ENCODE measurements at places on chromosomes 1 and 21.

- DNase-seq = no peak
Observed at GRCh38 chr21:38925923-38926322, 120.2 kb downstream of the ETS2 start.

- no peak for DNase-seq
Observed at GRCh38 chr1:213050745-213051126, 305 bp upstream of the RPS6KC1 start.

DNA sequence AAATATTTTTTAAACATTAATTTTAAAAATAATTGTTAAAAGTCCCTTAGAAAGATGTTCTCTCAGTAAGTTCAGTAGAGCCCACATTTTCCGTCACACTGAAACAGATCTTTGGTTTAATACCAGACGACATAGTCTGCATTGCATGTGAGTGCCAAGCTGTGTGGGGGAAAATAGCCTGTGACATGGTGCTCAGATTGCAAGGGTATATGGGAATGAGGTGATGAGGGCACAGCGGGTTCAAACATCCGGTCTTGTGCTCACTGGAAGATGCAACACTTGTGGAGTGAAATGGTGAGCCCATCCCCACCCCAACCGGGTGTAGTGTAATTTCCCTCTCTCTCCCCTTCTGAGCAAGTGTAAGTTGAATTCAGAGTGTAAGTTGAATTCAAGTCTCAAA is 114.3 kb downstream of the PEX14 start:
- DNase-seq = no peak

GRCh38 chr1:231020139-231020601 is 19.9 kb downstream of the FAM89A start:
- no peak for DNase-seq

DNA sequence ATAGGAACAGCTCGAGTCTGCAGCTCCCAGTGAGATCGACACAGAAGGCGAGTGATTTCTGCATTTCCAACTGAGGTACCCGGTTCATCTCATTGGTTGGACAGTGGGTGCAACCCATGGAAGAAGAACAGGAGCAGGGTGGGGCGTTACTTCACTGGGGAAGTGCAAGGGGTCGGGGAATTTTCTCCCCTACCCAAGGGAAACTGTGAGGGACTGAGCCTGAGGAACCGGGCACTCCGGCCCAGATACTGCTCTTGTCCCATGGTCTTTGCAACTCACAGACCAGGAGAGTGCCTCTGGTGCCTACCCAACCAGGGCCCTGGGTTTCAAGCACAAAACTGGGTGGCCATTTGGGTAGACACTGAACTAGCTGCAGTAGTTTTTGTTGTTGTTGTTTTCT is 307.1 kb downstream of the AMY1C start:
- DNase-seq = no peak

- DNase-seq = no peak
Observed at GRCh38 chr21:45154511-45155508, 80.4 kb downstream of the ADARB1 start.

GRCh38 chr1:15201849-15202551 is 45.0 kb upstream of the FHAD1 start:
- DNase-seq = no peak

GRCh38 chr1:16173447-16174260 is 17.8 kb upstream of the EPHA2 start:
- no peak for DNase-seq

GRCh38 chr1:51642739-51643142 is 25.8 kb downstream of the OSBPL9 start:
- no peak for DNase-seq

- no peak for DNase-seq
Observed at GRCh38 chr1:200279810-200280411, 129.9 kb downstream of the ZNF281 start.
